ENCODE measurements at places on chromosomes 12 and 14.
A peak's percentile ranks its signal among the peaks of the same experiment; 100 is the strongest.

GRCh38 chr14:34461334-34462131 lies 507 bp downstream of the SPTSSA start:
- DNase-seq: peak; percentile 3

DNA sequence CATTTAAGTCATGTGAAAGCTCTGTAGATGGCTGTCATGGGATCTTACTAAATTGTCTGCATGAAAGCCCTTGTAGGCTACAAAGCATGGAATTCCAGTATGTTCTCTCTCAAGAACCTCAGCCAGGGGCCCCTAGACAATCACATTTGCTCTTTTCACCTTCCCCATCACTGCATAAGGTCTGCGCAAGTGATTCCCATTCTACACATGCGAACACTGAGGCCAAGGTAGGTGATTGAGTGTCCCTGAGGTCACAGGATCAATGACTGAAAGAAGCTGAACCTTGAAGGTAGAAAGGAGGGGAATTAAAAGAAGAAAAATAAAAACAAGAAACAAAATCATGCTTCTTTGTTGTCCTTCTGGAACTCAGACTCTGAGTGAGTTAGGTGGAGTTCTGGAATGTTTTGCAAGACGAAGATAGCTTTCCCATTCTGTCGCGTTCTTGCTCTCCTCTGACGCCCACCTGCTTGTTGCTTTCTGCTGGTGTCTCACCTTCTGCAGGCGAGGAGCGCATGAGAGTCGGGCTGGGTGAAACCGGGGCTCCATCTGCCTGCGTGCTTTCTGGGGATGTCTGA lies 79.9 kb downstream of the SPRING1 start:
- no peak for DNase-seq

DNA sequence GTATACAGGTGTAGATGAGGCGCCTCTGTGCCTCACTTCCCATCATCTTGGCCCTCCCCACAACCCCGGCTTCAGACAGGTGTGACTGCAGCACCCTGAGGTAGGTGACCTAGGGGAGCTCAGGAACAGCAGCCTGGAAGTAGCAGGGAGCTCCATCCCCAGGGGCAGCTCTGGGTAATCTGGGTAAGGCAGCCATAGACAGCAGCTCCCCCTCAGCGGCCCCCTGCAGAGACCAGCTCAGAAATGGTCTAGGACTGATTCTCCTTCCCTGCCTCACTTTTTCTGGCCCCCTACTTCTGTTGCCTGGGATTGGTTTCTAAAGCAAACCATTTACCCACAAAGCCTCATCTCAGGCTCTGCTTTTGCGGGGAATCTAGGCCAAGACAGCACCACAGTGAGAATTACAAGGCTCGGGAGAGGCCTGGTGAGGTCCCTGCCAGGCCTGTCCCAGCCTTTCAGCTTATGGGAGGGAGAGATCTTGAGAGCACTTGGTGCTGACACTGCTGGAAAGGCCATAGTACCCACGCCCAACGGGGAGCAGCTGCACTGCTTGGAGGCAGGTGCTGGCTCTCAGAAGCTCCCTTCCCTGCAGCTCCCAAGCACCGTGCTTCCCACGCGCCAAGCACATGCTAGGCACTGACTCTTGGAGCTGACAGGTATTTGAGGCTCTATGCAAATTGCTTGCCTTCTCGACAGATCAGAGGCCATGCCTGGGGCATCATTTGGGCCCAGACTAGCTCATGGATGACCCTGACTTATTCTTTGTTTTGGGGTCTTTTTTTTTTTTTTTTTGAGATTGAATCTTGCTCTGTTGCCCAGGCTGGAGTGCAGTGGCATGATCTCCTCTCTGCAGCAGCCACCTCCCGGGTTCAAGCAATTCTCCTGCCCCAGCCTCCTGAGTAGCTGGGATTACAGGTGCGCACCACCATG lies 45.1 kb upstream of the TRAF3 start:
- no peak for DNase-seq

DNA sequence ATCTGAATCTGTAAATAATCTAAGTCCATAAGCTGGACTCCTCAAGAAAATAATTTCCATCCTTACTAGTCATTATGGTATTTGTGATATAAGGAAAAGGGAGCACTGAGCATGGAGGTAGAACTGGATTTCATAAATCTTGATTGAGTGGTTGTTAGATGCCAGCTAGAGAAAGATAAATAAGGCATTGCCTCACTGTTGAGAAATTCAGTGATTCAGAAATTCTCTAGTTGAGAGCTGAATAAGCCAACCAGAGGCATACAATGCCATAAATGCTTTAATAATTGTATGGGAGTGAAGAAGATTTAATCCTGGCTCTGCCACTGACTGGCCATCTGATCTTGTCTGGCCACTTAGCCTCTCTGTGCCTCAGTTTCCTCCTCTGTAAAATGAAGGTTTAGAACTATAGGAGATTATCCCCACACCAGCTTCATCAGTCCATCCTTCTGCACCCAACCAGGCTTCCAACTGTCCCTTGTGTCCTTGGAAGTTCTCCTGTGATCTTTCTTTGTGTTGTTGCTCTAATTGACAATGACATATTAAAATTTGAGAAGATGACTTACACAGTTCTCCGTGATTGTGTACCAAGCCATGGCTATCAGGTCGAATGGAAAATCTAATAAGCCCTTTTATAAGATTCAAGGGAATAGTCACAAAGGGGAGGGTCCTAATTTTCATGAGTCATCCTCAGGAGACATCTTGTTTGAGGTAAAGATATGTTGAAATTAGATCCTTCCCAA lies 394.3 kb downstream of the EGLN3 start:
- DNase-seq: no peak

DNA sequence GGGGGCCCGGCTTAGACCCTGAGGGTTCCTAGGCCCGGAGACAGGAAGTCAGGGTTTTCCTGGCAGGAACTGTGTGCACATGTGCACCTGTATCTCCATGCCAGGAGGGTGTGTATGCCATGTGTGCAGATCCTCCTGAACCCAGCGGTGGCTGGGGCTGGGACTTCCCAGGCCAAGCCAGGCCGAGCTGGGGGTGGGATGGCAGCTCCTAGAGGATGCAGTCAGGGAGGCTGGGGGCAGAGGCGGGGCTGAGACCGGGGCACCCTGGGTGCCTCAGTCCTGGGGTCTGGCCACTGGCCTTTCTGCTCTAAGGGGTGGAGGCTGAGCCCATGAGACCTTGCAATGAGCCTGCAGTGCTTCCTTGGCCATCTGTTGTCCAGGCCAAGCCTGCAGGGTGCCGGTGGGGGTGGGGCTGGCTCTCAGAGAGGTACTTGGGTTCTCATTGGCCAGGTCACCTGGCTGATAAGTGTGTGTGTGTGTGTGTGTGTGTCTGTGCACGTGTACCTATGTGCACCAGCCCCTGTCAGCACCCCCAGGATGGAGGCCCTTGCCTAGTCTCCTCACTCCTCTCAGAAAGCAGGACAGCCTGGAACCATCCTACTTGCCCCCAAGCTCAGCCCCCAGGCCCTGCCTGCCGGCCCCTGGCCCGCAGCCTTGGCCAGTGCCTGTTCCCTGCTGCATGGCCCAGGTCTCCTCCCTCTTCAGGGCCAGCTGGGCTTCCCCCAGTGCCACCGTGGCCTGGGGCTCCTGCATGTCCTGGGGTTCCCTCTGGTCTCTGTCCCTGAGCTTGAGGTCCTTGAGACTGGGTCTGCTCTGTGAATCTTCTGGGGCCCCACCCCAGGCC lies 10.6 kb upstream of the TNFAIP2 start:
- no peak for DNase-seq

- DNase-seq: no peak
These were observed 5.5 kb downstream of the SP7 start for GRCh38 chr12:53330671-53331070.

GRCh38 chr14:71606064-71606463 lies 326.2 kb upstream of the RGS6 start:
- no peak for DNase-seq

GRCh38 chr12:4287325-4288211 lies 14.0 kb downstream of the CCND2 start:
- no peak for DNase-seq

DNA sequence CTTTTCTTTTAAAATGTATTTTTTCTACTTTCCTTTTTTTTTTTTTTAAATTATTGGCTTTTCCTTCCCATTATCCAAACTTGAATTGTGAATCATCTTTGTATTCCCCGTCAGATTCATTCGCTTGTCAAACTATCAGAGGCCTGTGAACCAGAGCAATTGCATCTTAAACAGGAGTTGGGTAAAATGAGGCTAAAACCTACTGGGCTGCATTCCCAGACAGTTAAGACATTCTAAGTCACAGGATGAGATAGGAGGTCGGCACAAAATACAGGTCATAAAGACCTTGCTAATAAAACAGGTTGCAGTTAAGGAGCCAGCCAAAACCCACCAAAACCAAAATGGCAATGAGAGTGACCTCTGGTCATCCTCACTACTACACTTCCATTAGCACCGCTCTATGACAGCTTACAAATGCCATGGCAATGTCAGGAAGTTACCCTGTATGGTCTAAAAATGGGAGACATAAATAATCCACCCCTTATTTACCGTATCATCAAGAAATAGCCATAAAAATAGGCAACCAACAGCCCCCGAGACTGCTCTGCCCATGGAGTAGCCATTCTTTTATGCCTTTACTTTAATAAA lies 19.9 kb downstream of the FUT8 start:
- no peak for DNase-seq

GRCh38 chr14:97301931-97302559 lies 504.9 kb downstream of the VRK1 start:
- DNase-seq: no peak

DNA sequence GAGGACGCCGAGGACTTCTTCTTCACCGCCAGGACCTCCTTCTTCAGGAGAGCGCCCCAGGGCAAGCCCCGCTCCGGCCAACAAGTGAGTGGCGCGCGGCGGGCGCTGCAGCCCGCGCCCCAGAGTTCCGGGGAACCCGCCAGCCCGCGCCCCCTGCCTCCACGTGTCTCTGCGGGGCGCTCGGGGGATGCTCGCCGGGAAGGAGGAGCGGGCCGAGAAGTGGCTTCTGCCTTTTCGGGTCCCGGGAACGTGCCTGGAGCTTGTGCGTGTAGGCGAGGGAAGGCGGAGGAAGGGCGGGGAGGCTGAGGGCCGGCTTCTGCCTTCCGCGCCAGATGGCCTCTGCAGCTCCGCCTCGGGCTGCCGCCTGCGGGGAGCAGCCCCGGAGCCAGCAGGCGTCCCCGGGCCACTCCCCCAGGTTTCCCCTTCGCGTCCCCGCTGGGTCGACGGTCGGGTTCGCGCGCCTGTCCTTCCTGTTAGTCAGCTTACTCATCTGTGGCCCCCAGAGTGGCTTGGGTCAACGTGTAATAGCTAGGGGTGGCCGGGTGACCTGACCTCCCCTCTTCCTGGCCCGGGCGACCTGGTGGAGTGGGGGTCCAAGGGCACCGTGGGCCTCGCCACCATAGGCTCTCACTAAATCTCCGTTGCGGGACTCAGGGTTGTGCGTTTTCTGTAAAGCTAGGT lies 505 bp downstream of the RASSF3 start:
- peak; percentile 54 for DNase-seq

- DNase-seq: no peak
These were observed 231.1 kb downstream of the CACNA1C start for GRCh38 chr12:2283916-2284315.

DNA sequence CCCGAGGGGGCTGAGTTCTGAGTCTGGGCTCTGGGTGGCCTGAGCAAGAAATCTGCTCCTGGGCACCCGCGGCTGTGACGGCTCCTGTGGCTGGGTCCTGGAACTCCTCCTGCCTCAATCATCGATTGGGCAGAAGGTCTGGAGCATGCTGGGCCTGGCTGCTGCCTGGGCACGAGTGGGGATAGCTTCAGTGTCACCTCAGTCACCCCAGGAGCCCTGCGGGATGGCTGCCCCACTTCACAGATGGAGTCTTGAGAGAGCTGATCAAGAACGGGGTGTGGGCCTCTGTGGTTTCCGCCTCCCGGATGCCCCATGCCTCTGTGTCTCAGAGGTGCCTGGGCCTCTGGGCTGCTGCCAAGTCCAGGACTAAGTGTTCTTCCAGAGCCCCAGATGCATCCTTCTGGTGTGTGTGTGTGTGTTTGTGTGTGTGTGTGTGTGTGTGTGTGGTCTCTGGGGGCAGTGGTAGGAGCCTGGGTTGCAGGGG lies 185.6 kb upstream of the C14orf180 start:
- peak; percentile 33 for DNase-seq

DNA sequence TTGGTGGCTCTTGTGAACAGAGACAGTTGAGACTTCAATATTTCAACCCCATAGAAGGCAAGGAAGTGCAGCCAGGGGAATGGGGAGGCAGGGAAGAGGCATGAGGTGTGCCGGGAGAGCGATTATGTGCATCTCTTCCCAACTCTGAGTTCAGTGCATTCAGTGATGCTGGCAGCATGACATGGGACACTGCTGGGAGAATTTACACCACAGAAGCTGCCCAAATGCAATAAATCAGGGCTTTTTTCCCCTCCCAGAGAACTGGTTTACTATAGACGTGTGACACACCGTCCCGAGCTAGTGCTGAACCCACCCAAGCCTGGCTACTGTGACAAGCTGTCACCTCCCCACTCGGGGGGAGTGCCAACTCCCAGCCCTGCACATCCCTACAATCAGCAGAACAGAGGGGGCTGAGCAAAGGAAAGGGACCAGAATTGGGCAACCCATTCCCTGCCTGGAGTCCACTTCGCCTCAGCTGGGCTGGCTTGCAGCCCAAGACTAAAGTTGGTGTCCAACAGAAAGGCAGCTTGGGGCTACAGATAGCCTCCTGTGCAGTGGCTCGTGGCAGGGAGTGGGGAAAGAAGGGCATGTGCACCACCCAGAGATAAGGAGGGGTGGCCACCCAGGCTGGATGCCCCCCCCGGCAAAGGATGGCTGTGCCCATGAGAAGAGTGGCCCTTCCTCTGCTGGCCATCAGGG lies 16.7 kb downstream of the AHSA1 start:
- DNase-seq: no peak

DNA sequence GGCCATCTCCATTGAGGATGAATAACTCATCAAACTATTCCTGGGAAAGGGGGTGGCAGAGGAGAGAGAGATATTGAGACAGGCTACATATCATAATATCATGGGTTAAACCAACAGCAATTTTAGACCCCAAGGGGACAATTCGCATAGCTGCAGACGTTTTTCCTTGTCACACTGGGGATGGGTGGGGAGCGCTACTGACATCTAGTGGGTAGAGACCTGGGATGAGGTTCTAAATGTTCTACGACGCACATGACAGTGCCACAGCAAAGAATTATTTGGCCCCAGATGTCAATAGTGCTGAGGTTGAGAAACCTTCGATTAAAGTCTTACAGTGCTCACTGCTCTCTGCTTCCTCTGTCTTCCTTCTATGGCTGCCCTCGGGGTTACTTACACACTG lies 425.6 kb downstream of the NRXN3 start:
- no peak for DNase-seq

- no peak for DNase-seq
These were observed 28.7 kb upstream of the CPNE8 start for GRCh38 chr12:38934078-38934584.

DNA sequence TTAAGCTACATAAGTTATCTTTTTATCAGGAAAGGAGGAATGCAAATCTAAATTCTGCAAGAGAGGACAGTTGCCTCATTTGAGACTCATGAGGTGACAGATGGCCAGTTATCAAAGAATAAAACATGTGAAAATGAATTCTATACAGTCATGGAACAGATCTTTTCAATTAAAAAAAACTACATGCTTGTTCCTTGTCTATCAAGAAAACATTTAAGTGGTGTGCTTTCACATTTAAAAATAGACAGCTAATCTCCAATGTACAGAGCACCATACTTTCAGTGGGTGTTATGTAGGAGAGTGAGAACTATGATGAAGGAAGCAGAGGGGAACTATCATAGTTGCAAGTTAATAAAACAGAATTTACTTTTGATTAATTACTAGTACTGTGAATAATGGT lies 76.7 kb upstream of the TTC7B start:
- DNase-seq: no peak
